ENCODE measurements at places on chromosomes 6 and 20. TPM values are rescaled to one million over a fixed set of nuclear protein-coding genes. Genes with fewer than 3 reads are reported as not detected.

SLC35B3 gene
- polyA plus RNA-seq = 18.4 TPM

TSPO2 gene
- 0.88 TPM for polyA plus RNA-seq

C6orf15 gene
- polyA plus RNA-seq = not detected

GSTA5 gene
- polyA plus RNA-seq = not detected

DNA sequence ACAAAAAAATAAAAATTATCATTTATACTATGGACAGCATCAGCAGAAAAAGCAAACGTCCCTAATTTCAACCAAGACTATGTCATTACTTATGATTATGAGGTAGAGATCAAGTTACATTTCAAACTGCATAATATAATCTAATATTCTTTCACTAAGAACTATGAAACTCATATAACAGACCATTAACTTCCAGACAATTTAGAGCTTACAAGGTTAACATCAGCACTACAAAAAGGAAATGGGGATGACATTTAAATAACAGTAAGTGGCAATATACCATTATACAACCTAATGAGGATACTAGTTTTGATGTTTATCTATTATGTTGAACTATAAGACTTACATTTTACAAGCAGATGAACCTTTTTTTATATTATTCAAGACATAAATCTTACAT is 261.0 kb upstream of the THEMIS start:
- DNase-seq = no peak

- no peak for DNase-seq
These were observed 144.2 kb upstream of the CENPW start for GRCh38 chr6:126195625-126196236.

GRCh38 chr6:151149793-151150192 is 90.0 kb upstream of the AKAP12 start:
- DNase-seq = no peak

GRCh38 chr6:79605061-79605460 is 26.1 kb upstream of the SH3BGRL2 start:
- no peak for DNase-seq

DNA sequence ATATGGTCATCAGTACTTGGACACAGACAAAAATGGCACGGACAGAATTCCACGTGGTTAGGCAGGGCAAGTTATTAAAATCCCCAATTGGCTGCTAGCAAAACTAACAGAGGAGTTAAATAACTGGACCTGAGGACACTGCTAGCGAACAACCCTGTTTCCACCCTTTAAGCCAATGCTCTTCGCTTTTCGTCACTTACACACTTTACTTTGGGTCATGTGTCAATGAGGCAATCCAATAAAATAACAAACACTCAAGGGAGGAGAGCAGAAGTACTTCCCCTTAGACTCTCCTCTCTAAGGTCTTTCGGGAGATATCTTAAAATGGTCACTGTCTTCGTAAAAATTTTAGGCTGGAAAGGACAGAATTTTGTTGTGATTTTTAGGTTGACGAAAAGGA is 68.6 kb downstream of the LCA5 start:
- no peak for DNase-seq

DNA sequence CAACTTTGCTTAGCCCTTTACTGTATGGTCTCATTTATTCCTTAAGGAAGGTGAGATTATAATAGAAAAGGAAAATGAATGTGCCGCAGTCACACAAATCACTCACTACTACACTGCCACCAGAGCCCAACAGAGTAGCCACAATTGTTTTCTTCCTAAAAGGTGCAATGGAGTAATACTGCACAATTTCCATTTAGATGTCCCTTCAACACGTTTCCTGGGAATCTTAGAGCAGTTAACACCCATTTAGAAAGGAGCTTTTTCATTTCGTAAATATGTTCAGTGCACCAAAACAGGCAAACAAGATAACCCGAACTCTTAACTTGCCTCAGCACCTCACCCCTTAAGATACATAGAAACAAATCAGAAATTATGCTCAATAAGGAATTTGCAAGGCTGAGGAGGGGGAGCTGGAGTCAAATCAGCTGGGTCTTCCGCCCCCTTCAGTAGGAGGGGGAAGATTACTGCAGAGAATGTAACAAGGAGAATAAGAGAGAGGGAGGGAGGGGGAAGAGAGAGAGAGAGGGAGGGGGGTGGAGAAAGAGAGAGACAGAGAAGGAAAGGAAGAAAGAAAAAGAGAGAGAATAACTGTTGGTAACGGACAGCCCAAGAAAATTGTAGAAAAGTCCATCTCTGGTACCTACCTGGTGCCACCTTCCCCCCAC is 155.5 kb downstream of the BCAS1 start:
- DNase-seq = no peak

GRCh38 chr6:48691420-48691819 is 580.4 kb upstream of the PTCHD4 start:
- DNase-seq = no peak

DNA sequence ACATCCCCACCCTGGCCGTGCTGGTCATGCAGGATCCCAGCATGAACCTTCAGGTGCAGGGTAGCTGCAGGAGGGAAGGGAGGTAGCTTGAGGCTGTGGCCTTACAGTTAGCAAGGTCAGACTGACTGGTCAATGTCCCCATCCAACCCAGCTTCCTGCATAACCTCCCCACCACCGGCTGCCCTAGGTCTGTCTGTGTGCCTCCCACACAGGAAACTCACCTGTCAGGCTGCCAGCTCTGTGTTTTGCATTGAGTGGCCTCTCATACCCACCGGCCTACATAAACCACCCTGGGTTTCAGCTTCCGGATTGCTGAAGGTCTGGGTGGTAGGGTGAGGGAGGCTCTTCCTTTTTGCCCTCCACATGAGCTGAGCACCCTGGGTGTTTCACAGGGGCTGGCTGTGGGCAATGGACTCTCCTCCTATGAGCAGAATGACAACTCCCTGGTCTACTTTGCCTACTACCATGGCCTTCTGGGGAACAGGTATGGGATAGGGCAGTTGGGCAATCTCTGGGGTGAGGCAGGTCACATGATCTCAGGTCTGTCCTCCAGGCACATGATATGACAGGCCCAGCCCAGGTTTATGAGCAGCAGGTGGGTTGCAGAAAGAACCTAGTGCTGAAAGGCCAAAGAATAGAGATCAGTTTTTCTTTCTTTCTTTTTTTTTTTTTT is 1.8 kb downstream of the CTSA start:
- DNase-seq = no peak

DNA sequence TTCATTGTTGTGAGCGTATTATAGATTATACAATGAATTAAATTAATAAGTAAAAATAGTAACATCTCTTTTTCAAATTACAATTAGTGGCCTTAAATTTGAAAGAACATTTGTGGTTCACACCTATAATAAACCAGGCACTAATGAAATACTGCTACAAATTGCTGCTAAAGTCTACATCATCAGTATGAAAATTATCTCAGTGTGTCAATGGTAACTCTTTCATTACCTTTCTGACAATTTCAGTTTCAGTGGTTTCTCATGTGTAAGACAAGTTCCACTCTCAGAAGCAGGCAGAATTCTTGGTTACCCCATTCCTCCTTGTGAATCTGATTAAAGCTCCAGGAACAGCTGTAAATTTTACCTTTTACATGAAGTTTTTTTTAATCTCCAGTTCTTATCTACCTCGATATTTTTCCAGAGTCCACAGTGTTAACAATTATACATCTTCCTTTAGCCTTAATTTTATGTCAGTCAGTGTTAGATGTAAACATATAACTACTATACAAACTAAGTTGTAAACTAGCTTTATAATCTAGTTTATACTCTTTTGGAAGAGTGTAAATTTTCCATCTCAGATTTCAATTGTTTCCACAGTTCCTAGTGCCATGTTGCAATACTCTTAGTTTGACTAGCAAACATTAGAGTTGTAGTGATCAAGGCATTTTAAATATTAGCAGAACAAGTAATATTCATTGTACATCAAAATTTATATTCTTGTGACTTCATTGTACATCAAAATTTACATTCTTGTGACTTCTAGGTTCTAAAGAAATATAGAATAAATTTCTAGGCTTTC is 1038.4 kb downstream of the EPHA7 start:
- DNase-seq = no peak

GRCh38 chr6:163152701-163153100 is 261.8 kb upstream of the QKI start:
- DNase-seq = no peak

DNA sequence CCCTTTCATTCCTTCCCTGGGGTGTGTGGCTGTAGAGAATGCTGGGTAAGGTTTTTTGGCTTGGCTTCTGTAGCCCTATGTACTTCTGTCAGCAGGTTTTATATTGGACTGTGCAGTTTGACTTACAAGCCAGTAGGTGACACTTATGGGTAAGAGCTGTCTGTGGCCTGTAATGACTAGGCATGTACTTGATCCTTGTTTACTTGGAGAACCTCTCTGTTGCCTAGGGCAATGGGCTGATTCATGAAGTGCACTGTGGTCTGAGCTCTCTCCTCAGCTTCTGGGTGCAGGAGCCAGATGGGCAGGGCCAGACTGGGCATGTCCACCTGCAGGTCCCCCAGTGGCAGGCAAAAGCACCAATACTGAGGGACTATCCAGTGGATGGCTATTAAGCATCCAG is 544.6 kb downstream of the ADGRB3 start:
- no peak for DNase-seq

DNA sequence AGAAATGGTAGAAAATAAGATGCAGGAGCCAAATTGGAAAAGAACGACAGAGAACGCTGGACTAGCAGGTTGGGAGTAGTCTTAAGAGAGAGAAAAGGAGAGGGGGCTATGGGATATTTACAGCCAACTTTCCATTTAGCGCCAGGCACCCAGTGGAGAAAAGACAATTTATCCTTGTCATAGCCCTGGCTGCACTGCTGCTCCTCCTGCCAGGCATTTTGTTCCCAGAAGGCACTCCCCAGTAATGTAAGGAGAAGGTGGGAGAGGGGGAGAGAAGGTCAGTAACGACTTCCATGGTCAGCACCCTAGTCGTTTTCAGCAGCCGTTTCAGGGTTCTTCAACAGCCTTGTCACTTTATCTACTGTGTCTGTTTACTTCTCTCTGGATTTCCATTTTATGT is 159.0 kb downstream of the TRMT11 start:
- no peak for DNase-seq

DNA sequence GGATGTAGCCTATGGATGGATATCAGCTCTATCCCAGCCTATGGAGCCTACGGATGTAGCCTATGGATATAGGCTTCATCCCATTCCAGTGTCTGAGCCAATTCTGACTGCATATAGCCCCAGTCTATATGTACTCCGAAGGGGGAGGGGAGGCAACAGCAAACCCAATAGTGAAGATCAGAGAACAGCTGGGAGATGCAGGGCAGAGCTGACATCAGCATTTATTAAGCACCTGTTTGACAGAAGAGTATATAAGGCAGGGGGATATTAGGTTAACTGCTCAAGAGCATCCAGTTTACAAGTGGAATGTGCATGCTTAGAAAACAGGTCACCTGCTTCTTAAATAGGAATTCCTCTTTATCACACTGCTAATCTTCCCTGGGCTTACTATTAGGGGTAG is 85.2 kb downstream of the TNFAIP3 start:
- no peak for DNase-seq
